HuH-7.5 (cell line): ENCODE measurements at places on chromosomes 2 and 18.

DNA sequence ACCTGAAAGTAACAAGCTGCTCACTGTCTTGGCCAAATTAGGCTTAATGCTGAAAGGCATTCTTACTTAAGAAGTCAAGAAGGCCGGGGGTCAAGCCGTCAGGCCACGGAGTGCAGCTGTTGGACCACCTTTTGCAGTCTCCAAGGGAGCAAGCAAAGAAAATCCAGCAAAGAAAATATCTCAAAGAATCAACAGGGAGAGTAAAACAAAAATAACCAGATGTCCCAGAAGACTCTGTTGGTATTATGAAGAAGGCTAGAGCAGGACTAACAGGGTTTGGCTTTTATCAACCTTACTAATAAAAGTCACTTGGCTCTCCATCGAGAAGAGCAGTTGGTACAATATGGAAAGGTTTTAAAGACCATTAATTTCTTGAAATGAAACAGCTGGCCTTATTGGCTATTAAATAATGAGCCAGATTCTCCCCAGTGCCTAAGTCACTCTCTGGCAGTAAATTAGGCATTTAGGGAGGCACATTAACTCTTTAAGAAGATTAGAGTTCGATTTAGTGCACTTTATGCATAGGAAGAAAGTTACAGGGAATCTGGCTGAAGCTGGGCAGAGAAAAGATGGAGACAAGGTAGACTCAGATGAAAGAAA is 110.8 kb upstream of the NRP2 start:
- no peak for DNase-seq

- peak; percentile 94 for DNase-seq
Observed at GRCh38 chr2:218959141-218959731, at the start of gene CDK5R2. TSS of gene CDK5R2 (plus strand) at chr2:218959666. CDS start at chr2:218959821, 155 bp downstream.

- DNase-seq: no peak
Observed at GRCh38 chr18:59159265-59159664, 19.6 kb downstream of the SEC11C start.

- no peak for DNase-seq
Observed at GRCh38 chr2:44793322-44793870, 148.1 kb upstream of the SIX3 start.

DNA sequence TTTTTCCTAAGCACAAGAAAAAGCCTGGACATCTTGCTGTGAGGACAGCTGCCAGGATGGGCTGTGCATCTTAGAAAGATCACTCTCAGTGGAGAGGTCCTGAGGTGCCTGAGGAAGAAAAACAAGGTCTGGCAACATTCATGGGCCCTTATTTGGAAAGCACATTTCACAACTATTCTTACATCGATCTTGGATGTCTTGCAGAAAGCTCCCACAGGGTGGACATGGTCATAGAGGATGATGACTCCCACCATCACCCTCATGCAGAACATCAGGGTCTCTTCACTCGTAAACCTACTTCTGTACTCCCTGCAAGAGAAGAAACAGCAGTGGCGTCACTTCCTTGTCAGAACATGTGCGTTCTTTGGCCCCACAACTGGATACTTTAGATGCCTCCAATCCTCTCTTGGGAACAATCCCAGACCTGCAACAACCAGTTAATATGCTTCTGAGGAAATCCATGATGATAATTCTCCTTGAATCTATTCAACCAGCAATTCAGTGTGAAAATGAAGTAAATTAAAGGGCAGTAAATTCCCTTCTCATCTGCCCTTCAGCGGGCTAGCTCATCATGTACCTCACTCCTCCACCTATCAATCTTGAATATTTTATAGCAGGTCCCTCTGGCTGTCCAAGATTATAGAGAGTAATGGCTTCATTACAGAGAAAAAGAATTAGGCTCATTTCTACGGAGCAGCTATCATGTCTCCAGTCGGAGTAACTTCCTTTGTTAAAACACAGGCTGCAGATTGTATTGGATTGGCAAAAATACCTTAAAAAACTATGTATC is 106.2 kb downstream of the CYRIA start:
- no peak for DNase-seq

DNA sequence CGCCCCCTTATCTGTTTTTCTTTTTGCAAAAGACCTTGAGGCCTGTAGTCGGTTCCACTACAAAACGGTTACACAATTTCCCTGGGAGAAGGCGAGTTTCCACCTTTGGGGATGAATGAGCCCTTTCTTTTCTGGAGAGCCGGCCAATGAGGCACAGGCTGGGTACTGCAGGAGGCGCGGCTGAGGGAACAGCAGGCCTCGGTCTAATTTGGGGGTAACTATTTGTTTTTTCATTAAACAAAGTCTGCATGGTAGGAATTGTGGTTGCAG is 129.2 kb downstream of the MYCN start:
- DNase-seq: peak; percentile 27

- DNase-seq: no peak
Observed at GRCh38 chr2:33321876-33322483, 154.5 kb upstream of the RASGRP3 start.

DNA sequence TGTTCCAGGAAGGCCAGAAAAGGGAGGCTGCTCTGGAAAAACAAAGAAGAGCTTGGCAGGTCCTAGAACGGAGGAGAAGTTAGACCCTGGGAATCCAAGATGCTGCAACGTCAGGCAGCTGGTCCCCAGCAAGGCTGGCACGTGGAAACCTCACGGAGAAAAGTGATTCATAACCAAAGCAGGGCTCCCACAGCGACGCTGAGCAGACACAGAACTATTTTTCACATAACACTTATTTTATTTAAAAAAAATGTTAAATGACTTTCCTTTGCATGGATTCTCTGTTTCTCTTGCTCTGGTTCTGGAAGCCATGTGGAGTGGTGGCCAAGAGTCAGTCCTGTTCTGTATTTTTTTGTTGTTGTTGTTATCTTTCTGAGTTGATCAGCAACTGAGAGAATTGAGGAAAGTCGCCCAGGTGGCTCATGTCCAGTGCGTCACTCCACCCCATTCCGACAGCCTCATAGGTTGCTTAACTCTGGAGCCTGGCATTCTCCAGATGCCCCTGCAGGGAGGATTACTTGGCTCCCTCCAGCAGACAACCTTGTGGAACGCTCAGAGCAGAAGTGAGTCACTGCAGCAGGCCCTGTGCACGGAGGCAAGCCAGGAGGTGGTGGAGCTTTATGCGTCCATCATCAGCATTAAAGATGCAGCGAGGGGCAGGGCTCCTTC is 229.9 kb upstream of the HDAC4 start:
- DNase-seq: no peak

DNA sequence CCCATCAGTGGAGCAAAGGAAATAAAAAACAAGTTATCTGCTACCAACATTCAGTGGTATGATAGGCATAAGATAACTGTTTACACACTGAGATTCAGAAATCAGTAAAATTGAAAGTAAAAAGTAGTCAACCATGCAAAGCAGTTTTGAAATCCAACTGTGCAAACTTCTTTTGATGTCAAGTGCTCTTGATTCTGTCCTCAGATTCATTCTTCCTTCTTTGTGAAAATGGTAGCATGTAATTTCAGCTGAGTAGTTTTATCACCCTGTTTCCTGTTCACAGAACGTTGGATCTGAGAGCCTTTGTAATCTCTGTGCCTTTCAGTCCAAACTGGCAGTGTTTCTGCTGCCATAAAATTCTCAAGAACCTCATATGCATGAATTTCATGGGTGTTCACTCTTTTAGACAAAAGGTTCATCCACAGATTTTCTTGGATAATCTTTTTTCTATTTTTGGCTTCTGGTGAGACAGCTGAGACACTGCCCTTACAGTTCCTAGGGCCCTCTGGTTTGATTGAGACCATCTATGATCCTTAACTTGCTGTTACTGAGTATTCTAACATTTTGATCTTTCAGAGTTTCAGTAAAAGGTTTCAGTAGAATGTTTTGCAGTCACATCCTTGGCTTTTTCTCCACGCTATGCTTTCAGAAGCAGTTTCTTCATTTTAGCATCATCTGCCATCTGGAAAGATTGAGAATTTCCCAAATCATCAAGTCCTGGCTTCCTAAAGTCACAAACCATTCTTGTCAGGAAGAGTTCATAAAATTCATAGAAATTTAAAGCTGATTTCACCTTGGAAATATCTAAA is 272.3 kb upstream of the EPHA4 start:
- no peak for DNase-seq

DNA sequence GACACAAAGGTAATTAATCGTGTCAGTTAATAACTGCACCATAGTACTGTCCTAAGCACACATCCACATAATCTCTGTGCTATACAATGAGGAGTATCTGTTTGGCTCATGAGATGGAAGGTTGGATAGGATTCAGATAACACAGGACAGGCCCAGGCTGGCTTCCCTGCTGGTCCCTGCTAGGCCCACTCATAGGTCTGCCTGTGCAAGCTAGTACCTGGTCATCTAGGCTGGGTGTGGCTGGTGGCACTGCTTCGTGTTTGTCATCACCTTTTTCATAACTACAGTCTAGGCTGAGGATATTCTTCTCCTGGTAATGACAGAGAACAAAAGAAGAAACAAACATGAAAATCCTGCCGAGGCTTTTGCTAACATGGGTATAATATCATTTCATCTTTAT is 392.8 kb downstream of the TRIB2 start:
- DNase-seq: no peak

DNA sequence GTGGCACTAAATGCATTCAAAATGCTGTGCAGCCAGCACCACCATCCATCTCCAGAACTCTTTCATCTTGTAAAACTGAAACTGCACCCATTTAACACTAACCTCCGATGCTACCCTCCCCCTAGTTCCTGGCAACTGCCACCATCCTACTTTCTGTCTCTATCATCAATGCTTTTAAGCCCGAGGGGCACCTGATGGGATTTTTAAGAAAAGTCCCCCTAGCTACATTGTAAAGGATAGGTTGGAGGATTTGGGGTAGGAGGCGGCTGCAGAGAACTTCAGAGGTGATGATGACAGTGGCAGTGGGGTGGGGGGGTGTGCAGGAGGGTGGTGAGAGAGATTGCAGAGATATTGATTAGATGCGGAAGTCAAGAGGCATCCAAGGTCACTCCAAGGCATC is 10.8 kb upstream of the YWHAQ start:
- no peak for DNase-seq

GRCh38 chr2:202339071-202339870 is 36.9 kb upstream of the BMPR2 start:
- DNase-seq: peak; percentile 25

DNA sequence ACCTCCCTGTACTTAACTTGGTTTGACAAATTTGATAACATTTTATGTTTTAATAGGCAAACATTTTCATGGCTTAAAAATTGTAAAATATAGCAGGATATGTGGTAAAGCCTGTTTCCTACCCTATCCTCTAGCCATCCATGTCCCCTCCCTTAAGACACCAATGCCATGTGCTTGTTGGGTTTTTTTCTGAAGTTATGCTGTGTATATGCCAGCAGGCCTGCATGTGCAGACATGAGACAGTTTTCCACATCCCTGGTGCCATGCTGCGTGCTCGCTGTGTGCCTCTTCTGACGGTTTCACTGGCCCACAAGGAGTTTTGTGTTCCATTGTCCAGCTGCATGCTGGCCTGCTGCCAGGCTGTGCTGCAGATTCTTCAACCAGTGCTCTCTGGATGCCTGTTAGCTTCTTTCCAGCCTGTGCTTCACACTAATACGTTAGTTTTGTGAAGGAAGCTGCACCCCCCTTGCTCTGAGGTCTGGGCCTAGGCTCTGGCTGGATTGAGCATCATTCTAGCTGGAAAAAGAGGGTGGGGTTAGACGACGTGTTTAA is 16.9 kb downstream of the INPP4A start:
- DNase-seq: no peak

DNA sequence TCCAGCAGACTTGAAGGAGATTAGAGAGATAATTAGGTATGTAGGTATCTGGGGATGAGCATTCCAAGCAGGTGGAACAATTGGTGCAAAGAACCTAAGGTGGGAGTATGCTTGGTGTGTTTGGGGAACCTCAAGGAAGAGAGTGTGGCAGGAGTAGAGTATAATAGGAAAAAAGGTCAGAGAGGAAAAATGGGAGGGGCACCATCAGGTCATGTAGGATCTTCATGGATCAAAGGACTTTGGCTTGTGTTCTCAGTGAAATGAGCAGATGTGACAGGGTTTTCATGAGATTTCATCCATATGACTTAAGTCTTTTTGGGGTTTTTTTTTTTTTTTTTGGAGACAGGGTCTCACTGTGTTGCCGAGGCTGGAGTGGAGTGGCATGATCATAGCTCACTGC is 47.3 kb downstream of the RBBP8 start:
- DNase-seq: no peak

DNA sequence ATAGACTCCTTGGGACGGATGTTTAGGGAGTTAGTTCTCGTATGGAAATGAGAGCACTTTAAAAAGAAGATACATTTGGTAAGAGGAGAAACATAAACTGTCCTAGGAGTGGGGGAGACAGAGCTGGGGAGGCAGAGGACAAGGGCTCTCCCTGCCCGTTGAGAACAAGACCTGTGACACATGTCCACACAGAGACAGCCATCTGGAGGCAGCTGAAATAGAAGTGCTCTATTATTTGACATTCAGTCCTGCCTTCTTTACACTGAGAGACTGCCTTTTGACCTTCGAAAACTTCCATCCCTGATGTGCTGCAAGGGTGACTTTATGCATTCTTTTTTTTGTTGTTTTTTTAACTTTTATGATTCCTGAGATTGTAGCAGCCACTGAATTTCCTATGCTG is 150.1 kb downstream of the UXS1 start:
- DNase-seq: no peak

- DNase-seq: no peak
Observed at GRCh38 chr2:97911922-97912575, 83.7 kb downstream of the TMEM131 start.

DNA sequence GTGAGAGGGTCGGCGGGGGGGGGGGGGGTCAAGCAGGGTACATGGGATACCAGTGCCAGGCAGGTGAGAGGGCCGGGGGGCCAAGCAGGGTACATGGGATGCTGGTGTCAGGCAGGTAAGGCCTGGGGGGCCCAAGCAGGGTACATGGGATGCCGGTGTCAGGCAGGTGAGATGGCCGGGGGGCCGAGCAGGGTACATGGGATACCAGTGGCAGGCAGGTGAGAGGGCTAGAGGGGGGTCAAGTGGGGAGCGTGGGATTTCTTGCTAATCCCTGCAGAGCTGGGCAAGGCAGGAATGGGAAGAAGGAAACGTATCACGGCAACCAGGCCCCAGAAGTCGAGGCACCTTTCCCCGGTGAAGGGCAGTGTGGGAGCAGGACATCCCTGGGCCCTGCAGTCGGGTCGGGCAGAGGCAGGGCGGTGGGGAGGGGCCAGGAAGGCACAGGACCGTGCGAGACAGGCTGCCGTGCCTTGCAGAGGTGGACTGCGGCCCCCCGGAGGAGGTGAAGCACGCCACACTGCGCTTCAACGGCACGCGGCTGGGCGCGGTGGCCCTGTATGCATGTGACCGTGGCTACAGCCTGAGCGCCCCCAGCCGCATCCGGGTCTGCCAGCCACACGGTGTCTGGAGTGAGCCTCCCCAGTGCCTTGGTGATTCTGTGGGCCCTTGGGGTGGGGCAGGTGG is 49.3 kb downstream of the MTERF4 start:
- DNase-seq: no peak
